ENCODE measurements at places on chromosomes 16 and 17. TPM values are rescaled to one million over a fixed set of nuclear protein-coding genes. Genes with fewer than 3 reads are reported as not detected.

SOX9 gene
- not detected for total RNA-seq

DNA sequence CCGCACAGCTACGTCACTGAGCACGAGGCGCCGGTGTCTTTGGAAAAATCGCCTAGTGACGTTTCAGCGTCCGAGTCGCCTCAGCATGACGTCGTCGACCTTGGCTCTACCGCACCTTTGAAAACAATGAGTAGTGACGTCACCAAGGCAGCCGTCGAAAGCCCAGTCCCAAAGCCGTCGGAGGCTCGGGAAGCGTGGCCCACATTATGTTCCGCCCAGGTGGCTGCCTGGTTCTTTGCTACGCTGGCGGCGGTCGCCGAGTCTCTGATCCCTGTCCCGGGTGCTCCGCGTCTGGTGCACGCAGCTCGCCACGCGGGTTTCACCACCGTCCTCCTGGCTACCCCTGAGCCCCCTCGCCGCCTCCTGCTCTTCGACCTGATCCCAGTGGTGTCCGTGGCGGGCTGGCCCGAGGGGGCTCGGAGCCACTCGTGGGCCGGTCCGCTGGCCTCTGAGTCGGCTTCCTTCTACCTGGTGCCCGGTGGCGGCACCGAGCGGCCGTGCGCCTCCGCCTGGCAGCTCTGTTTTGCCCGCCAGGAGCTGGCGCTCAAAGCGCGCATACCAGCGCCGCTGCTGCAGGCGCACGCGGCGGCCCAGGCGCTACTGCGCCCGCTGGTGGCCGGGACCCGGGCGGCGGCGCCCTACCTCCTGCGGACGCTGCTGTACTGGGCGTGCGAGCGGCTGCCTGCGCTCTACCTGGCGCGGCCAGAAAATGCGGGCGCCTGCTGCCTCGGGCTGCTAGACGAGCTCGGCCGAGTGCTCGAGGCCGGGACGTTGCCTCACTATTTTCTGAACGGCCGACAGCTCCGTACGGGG, 1.5 kb downstream of the TMEM102 start:
- DNase-seq: peak; percentile 85

DNA sequence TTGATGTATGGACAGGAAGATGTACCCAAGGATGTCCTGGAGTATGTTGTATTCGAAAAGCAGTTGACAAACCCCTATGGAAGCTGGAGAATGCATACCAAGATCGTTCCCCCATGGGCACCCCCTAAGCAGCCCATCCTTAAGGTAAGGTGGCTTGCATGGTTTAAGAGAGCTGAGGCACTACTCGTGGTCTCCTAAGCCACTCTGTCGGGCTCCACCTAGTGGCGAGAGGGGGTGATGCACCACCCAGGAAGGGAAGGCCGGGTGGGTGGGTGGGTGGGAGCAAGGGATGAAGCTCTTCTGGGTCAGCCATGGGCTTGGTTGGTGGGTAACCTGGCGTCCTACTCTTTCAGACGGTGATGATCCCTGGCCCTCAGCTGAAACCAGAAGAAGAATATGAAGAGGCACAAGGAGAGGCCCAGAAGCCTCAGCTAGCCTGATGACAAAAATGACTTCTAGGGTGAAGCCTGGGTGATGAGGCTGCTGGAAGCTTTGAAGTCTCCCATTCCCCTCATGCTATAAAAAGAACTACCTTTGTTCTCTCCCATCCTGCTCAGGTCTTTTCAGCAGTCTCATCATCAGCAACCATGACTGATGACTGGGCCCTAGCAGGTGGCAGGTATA, 21.5 kb downstream of the GPR179 start:
- DNase-seq: peak; percentile 55

- no peak for DNase-seq
These were observed 805 bp upstream of the CLCN7 start for GRCh38 chr16:1475552-1476114.

DNA sequence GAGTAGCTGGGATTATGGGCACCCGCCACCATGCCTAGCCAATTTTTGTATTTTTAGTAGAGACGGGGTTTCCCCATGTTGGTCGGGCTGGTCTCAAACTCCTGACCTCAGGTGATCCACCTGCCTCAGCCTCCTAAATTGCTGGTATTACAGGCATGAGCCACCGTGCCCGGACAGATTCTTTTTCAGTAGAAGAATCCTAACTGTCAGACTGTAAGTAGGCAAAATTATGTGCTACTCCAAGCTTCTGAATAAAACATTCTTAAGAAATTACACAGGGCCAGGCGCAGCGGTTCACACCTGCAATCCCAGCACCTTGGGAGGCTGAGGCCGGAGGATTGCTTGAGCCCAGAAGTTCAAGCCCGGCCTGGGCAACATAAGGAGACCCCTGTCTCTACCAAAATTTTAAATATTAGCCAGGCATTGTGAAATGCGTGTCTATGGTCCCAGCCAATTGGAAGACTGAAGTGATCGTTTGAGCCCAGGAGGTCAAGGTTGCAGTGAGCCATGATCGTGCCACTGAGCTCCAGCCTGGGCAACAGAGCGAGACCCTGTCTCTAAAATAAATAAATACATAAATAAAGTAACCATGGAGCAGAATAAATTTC, 66.7 kb upstream of the KIFC3 start:
- DNase-seq: no peak
